ENCODE measurements at places on chromosomes 6 and 20.

- DNase-seq = no peak
These were observed 10.6 kb downstream of the NFATC2 start for GRCh38 chr20:51531712-51532456.

GRCh38 chr20:2752567-2753460, 47.6 kb downstream of the CPXM1 start:
- no peak for DNase-seq

- DNase-seq = no peak
These were observed 15.0 kb downstream of the ALDH8A1 start for GRCh38 chr6:134934793-134935485.

DNA sequence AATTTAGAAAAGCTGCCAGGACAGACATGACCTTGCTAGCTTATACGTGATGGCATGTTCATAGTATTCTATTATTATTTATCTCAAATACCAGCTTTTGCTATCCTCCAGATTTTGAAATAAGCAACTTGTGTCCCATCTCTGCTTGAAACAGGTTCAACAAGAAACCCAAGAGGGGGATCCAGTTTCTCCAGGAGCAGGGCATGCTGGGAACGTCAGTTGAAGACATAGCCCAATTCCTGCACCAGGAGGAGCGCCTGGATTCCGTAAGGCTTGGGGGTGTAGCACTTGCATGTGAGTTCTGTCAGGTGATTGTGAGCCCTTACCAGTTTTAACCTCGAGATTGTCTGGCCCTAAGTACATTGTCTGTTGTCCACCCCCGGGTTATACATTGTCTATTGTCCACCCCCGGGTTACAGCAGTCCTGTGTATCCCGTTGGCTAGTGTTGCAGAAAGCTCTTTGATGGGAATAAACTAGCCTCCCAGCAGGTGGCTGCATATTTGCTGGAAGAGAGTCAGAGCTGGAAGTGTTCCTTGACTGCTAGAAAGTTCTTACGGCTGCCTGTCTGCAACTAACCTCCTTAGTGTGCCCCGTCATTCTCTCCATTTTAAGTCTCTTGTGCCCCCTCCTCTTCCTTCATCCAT, 61.4 kb upstream of the CSE1L start:
- DNase-seq = no peak

DNA sequence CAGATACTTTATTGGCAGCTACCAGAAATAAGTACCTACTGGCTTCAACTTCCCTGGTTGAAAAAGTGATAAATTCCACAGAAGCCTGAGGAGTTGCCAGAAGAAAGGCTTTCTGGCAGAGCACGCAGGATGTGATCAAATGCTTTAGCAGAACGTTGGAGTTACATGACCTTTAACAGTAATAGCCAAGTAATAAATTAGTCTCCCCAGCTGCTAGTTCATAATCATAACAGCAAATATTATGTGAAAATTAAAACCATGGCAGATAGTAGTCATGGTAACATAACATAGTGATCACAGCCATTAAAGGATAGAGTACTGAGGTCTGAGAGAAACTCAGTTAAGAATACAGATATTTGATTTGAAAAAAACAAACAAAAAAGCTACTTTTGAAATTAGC, 567.7 kb downstream of the ADGRB3 start:
- DNase-seq = no peak

GRCh38 chr6:79048611-79049010, 29.4 kb downstream of the PHIP start:
- DNase-seq = no peak

- DNase-seq = no peak
These were observed 224.5 kb downstream of the BCKDHB start for GRCh38 chr6:80330961-80331360.

GRCh38 chr6:11766589-11767450, 11.8 kb downstream of the ADTRP start:
- DNase-seq = peak; percentile 93

DNA sequence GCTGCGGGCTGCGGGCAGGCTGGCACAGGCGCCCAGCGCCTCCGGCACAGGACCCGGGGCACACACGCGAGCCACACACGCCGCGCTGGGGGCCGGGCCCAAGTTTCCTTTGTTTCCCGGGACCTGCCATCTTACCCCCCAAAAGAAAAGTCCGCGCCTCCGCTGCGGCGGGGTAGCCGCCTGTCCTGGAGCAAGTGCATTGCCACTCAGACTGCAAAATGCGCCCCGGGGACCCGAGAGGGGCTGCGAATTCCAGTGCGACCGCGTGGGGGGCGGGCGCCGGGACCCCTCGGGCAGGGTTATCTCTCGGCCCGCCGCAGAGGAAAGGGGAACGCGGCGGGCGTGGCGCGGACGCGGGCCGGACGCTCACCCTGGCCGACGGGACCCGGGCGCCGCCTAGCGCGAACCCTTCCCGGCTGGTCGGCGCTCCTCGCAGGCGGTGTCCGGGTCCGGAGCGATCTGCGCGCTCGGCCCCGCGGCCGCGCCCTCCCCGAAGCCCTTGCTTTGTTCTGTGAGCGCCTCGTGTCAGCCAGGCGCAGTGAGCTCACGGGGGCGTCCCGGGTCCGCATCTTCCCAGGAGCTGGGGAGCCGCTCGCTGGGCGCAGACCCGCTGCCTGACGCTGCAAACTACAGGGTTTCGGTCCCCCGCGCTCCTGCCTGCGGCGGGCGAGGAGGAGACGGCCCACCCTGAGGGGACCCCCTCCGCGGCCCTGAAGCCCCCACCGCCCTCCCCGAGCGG, 639 bp upstream of the CD24 start:
- DNase-seq = no peak

- DNase-seq = no peak
These were observed 113.0 kb downstream of the SYCP2 start for GRCh38 chr20:59820204-59821041.

GRCh38 chr20:23926944-23927872, 47.7 kb upstream of the CST5 start:
- no peak for DNase-seq

Measured in pulmonary artery endothelial cell (primary cell).